ENCODE measurements at places on chromosomes 1 and 21.

- no peak for DNase-seq
Measured at GRCh38 chr1:29156543-29157268, 25.0 kb downstream of the SRSF4 start.

DNA sequence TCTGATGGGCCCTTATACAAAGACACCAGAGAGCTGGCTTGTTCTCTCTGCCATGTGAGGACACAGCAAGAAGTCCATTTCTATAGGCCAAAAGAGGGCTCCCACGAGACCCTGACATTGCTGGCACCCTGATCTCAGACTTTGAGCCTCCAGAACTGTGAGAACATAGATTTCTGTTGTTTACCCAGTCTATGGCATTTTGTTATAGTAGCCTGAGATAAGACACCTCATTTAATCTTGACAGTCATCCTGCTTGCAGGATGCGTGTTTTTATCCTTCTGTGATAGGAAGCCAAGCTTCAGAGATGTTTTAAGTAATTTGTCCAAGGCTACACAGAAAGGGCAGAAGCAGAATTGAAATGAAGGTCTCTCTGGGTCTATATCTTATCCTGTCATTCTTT is 138.8 kb upstream of the HOOK1 start:
- DNase-seq, result no peak

DNA sequence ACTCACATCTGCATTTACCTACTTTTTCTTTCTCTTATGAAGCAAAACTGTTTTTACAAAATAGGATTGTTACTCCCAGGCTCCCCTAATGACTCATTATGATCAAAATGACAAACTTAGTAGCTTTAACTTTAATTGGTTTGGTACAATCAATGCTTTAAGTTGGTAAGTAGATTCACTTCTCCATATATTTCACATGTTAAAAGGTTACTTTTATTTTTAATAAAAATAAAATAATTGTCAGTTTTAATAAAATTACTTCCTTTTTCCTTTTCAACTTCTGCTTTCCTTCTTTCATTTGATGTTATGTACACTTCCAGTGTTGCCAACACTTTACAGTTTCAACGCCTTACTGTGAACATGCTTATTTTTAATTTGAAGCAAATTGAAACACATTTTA is 477.6 kb downstream of the SETD4 start:
- DNase-seq, result no peak

DNA sequence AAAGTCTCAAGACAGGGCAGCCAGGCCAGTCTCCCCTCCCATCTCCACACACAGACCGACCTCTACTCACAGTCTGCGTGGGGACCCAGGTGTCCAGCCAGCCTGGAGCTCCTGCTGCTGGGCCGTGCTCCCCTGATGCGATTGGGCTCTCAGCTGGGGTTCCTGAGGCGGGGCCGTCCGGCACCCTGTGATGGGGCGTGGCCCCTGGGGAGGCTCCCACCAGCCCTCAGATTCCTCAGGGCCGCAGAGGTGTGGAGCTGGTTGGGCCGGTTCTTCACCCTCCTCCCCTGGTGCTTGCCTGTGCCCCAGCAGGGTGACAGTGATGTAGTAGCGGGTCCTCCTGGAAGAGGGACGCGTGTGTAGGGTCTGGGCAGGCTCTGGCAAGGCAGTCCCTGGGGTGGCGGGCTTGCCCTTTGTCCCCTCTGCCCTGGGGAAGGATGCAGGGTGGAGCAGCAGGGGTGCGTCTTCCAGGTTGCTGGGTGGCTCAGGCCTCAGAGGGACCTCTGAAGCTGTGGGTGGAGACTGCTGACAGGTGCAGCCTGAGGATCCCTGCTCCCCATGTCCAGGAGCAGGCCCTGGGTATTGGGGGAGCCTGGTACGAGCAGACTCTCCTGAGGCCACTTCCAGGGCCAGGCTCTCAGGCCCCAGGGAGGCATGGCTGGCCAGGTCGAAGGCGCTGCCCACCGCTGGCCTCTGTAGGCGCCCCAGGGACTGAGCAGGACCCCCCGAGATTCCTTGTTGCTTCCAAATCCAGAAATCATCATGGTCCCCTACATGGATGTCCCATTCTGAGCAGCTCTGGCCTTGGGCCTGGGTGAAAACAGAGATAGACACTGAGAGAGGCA is at the start of gene CRYBG2:
TSS of gene CRYBG2 (minus strand) at position 155 of the 845 bp plus-strand sequence. CDS start 7,473 bp downstream, outside the sequence.
- DNase-seq, result no peak

DNA sequence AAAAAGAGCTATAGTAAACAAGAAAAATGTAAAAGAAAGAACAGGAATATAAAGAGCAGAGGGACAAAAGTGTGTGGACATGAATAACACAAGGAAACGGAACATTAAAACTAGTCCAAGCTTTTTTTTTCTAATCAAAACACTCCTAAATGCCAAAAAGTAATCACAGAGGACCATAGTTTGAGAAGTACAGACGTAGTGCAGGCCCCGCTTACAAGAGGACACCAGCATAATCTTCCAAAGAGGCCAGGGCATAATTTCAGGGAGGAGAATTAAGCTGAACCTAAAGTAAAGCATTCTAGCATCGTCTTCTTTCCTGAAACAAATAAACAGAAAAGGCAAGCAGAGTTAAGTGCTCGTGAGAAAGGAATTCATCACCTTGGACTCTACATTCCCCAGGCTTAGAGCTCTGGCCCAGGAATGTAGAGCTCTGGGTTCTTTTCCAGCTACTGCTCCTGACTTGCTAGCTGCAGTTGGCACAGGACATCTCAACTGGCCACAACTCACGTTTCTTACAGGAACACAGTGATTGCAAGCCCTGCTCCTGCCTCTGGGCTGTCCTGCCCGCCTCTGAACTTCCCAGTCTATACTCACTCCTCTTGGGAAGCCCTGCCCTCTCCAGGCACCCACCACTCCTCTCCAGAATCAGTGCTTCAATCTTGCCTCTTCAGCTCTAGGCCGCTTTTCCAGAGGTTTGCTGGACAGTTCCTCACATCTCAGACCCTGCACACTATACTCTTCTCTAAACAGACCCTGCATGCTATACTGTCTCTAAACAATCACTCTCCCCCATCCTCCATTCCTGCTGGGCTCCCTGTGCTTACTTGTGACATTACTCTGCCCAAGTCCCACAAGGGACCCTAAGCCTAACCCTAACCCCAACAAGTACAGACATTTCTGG is 9.8 kb downstream of the RGS8 start:
- no peak for DNase-seq

- DNase-seq, result no peak
Measured at GRCh38 chr1:28162151-28162550, 14.3 kb downstream of the PTAFR start.

- DNase-seq, result no peak
Measured at GRCh38 chr1:31927661-31927980, 10.5 kb downstream of the PTP4A2 start.

DNA sequence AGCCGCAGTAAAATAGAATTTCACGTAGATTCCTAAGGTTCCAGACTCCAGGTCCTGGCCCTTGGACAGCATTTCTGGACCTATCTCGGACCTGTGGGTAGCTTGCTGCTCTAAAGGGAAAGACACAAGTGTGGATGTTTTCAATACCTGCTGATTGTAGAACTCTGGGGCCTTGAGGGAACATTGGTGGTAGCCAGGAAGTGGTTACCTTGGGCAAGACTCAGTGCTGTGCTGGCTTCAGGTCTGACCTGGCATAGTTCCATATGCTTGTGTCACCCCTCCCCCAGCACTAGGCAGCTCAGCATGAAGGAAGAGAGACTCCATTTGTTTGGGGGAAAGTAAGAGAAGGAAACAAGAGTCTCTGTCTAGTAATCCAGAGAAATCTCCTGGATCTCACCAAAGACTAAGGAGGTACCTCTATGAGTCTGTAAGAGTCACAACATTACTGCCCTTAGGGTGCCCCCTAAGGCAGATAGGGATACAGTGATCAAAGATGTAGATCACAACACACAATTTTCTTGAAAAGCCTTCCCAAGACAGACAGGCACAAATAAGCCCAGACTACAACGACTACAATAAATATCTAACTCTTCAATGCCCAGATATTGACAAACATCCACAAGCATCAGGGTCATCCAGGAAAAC is 398.8 kb downstream of the TGFB2 start:
- no peak for DNase-seq

DNA sequence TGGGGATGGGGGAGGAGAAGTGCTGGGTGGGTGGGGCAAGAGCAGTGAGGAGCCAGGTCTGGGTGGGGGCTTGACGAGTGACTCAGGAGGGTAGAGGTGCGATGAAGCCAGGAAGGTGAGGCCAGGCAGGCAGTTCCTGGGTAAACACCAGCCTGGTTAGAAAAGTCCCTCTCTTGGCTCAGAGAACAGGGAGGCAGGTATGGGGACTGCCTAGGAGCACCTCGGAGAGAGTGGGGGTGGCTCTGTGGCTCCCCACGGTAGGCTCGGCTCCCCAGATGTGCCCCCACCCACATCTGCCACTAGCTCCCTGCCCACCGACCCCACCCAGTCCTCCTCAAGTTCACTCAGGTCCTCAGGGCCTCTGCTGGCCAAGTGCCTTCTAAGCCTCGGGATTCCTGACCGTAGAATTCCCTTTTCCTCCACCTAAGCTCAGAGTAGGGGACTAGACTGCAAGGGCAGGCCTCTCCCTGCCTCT is 1.2 kb downstream of the HSPG2 start:
- DNase-seq, result no peak

DNA sequence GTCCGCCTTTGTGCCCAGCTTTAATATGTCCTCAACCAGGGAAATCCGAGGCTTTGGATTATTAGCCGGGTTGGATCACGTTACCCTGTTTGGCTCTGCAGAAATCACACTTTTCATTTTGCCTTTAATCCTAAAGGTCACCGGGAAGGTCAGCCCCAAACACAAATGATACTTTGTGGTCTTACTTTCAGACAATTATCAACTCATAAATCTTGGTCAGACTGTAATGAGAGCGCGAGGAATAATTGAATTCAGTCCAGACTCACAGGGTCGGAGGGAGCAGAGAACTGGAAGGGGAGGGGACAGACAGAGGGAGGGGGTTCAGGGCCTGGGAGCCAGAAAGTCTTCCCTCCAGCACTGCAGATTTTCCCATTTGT is 91.7 kb upstream of the NFIA start:
- DNase-seq, result no peak

GRCh38 chr1:235304549-235305451 is 23.2 kb downstream of the ARID4B start:
- no peak for DNase-seq

- DNase-seq, result no peak
Measured at GRCh38 chr1:168213349-168213748, 12.5 kb upstream of the SFT2D2 start.

DNA sequence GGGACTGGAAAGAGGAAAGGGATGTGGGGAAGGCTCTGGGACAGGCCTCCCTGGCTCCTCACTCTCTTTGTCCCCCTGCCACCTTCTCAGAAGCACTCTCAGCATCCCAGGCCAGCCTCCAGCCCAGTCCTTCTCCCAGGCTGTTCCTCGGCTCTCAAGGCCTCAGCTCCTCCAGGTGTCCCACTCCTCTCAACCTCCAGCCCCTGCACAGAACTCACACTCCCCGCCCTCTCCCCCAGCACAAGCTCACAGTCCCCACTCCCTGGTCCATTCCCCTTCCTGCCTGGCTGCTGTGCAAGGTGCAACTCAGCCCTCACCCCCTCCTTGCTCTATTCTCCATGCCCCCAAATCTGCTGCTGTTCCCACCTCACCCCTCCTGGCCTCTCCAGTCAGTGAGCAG is 185.0 kb downstream of the HIVEP3 start:
- DNase-seq, result no peak

GRCh38 chr1:224304767-224305166 is 25.2 kb downstream of the NVL start:
- no peak for DNase-seq

GRCh38 chr1:16147156-16147926 is 8.5 kb downstream of the EPHA2 start:
- no peak for DNase-seq

Measured in GM04504 (cell line).